ENCODE measurements at places on chromosomes 16 and 17.
A peak's percentile ranks its signal among the peaks of the same experiment; 100 is the strongest.

DNA sequence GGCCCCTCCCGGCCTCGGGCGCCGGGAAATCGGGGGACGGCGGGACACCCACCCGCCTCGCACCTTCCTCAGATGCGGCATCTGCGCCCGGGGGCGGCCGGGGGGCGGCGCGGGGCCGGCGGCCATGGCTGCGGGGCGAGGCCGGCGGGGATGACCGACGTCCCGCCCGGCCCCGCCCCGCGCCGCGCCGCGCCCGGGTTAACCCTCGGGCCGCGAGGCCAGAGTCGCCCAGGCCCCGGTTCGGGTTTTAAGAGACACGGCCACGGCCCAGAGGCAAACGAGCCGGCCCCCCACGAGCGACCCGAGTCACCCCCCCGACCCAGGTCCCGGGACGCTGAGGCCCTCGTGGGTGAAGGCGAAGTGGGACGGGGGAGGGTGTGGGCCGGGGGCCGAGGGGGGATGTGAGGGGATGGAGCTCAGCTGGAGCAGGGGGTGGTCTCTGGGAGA is at the start of gene RGS11:
TSS of gene RGS11 (minus strand) at position 159 of the 447 bp plus-strand sequence. CDS start at position 126, 33 bp downstream.
- DNase-seq = no peak

DNA sequence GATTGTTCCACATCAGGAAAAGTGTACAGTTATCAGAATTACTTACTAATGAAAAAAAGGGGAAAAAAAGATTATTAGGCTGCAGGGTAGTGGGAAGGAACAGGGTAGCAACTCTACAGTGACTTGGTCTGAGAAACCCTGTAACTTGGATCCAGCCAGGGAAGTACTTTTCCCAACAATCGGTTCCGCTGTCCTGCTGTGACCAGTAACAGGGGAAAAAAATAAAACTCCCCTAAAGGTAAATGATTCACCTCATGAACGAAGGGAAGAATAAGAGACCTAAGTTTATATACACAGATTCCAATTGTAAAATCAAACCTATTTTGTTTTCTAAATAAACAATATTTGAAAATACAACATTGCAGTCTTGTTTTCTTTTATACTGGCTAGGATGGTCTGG is 189.9 kb downstream of the WWOX start:
- DNase-seq = no peak

DNA sequence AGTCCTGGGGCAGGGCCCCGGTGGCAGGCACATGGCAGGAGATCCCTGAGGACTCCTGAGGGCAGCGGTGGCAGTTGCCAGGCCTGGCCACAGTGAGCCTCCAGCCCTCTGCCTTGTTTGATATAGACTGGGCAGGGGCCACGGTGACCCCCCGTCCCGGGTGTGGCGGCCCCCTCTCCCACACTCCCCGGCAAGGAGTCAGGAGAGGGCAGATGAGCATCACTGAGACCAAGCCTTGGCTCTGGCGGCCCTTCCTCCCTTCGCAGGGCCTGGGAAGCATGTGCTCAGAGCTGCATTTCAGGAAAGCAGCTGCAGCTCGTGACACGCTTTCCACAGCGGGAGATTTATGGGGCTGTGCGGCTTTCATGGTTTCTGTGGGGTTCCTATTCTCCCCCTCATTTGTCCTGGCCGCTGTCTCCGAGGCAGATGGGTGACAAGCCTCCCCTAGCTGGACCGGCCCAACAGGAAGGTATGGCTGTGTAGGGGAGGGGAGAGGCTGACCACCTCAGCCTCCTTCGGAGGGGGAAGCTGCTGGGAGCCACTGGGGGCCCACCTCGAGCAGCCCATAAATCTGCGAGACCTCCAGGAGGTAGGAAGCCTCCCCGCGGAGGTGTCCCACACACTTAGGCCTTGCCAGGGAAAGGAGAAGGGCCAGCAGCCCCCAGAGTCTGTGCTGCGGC is 211.4 kb downstream of the NTN1 start:
- no peak for DNase-seq

DNA sequence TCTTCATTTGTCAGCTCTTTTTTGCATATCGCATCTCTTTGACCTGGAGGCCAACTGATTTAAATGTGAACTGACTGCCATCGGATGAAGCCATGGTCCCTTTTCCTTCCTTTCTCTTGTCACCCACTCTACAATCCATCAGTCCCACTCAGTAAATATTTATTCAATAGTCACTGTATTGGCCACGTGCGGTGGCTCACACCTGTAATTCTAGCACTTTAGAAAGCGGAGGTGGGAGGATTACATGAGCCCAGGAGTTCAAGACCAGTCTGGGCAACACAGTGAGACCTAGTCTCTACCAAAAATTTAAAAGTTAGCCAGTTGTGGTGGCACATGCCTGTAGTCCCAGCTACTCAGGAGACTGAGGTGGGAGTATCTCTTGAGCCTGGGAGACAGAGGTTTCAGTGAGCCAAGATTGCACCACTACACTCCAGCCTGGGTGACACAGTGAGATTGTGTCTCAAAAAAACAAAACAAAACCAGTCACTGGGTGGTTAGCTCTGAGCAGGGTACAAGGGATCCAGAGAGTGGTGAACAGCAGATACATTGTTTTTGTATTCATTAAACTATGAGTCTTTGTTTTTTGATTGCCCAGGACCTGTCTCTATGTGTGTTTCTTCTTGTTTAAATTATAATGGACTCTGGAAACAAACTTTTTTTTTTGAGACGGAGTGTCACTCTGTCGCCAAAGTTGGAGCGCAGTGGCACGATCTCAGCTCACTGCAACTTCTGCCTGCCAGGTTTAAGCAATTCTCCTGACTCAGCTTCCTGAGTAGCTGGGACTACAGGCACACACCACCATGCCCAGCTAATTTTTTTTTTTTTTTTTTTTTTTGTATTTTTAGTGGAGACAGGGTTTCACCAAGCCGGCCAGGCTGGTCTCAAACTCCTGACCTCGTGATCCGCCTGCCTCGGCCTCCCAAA is 6.9 kb downstream of the PHAF1 start:
- DNase-seq = no peak

GRCh38 chr16:58661199-58661830 is 23.3 kb downstream of the SLC38A7 start:
- peak; percentile 56 for DNase-seq

GRCh38 chr16:73057291-73058210 is 9.6 kb upstream of the ZFHX3 start:
- DNase-seq = no peak

GRCh38 chr17:21286909-21287702 is 2.6 kb downstream of the MAP2K3 start:
- no peak for DNase-seq

Measured in AG04449 (cell line).